ENCODE measurements at places on chromosomes 1 and 21. TPM values are rescaled to one million over a fixed set of nuclear protein-coding genes. Genes with fewer than 3 reads are reported as not detected.

DNA sequence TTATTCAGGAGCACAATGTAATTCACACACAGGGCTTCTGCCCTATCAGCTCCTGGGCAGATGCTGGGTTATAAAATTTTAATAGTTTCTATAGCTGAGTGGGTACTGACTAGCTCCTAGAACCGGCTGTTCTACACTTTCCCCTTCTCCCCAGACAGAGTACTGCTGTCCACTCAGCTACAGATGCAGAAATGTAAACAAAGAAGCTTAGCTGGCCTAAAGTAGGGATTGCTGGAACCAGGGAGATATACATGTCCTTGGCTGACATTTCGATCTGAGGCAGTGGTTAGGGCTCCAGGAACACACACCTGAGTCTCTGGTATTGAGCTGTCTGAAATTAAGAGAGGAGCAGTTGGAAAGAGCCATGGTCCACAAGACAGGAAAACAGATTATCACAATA, 211.5 kb upstream of the USP24 start:
- no peak for DNase-seq

DNA sequence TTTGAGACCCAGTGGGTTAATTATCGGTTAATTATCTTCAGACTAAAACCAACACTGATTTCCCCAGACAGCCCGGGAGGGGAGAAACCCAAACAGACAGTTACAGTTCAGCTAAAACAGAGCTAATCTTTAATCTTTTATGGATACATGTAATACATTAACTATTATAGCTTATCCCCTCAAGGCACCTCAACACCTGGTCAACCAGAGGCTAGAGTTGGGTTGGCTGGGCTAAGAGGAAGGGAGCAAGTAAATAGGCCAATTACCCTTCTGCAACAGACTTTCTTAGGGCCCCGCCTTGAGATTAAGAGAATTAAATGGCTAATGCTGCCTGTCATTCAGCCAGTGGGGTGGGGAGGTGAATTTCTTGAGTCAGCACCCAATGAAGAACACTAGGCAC, 6.6 kb upstream of the MED18 start:
- DNase-seq, result no peak

DNA sequence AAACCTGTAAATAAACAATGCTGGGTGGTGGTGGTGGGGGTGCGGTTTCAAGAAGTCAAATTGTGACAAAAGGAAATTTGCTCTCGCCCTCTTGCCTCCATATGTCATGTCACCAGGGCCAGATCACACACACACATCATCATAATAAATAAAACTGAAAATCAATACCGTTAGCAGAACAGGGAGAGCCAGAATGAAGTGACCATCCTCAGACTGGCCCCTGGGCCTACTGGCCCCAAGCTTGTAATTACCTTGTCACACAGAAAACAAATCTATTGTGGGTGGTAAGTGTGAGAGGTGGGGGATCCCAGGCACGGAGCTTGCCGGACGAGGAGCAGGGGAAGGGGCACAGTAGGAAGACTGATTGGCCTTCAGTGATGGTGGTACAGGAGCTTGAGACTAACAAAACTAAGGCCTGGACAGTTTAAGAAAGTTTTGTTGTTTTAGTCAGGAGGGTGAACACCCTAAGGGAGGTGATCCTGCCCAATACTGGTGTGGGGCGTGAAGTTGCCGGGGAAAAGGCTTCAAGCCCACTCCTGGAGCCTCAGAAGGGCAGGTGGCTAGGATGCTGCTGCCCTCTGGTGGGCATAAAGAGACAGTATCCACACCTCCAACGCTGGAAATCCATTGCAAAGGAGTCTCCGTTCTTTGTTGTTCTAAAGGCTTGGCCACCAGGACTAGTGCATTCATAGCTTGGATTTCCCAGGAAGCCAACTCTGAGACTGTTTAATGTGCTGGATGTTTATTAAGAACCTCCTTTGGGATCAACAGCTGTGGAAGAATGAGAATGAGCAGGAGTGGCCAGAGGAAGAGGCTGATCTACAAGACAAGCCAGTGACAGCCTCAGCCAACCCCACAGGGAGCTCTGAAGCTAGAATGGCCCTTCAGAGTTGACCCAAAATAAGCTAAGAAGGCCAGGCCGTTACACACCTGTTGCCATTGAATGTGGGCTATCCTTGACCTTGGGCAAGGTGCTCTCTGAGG, 8.1 kb upstream of the C1orf216 start:
- DNase-seq, result no peak

- no peak for DNase-seq
These were observed 862.8 kb downstream of the KCNT2 start for GRCh38 chr1:195745189-195746010.

DNA sequence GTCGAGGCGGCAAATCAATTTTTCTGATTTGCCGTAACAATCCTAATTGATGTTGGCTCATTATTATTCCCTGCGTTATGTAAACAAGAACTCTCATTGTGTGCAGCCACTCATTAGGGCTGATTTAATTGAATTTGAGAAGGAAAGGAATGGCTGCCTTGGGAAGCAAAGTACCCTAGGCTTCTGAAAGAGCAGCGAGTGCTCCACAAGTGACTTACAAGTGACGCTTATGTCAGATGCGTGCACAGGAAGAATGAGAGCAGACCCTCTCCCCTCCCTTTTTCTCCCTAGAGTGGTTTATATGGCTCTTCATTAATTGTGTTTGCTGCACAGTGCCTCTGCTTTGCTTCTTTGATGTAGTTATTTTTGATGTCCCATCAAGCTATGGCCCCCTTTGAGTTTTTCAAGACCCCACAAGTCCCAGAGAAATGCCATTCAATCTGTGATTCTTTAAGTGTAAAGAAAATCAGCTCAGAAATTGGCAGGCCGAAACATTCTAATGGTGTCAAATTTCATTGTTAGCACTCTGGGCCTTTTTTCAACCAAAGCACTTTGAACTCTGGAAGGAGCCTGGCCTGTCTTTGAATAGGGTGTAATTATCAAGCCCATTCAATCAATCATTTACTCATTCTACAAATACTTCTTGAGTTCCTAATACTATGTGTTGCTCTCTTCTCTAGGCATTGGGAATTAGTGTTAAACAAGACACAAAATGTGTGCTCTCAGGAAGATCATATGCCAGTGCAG, 86.8 kb upstream of the VAV3 start:
- DNase-seq, result no peak

- no peak for DNase-seq
These were observed 1.4 kb downstream of the PLA2G5 start for GRCh38 chr1:20071416-20071815.

DNA sequence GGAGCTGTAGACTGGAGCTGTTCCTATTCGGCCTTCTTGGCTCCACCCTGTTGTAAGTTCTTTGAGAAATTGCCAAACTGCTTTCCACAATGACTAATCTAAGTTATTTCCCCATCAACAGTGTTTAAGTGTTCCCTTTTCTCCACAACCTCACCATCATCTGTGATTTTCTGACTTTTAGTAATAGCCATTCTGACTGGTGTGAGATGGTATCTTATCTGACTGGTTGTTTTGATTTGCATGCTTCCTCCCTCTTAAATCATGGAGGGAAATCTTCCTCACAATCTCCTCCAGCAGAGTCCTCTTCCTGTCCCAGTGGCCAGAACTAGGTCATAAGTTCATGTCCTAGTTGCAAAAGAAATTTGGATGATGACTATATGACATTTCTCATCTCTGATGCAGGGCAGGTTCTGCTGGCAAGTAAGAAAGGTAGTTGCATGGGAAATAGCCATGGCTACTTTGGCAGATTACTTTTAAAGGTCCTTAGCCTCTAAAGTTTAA, 294.0 kb downstream of the LRRC40 start:
- no peak for DNase-seq

GRCh38 chr1:5448486-5448885, 543.7 kb downstream of the NPHP4 start:
- DNase-seq, result no peak

DNA sequence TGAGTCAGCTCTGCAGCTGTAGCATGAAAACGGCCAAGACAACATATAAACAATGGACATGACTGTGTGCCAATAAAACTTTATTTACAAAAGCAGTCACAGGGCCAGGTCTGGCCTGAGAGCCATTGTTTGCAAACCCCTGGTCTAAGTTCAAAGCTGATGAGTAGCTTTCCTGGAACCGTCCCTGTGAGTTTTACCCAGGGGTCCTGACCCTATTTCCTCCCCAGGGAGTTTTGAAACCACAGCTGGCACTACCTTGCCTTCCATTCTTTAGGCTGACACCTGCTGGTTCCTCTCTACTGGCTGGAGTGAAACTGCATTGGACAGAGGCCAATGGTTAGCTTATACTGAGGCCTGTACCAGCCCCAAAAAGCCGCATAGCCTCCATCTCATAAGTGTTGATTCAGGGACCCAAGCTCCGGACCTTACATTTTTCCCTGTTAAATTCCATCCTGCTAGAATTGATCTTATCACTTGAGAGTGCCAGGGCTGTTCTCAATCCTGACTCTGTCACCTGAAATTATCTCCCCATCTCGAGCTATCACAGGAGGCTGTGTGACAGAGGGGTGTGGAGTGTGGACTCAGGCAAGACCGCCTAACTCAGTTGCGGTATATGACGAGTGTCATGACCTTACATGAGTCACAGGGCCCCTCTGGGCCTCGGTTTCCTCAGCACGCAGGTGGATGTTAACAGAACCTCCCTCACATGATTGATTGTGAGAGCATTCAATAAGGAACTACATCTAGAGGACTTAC, 343.6 kb downstream of the NPHP4 start:
- no peak for DNase-seq

- no peak for DNase-seq
These were observed 2.0 kb downstream of the KCNJ15 start for GRCh38 chr21:38258521-38259485.

DNA sequence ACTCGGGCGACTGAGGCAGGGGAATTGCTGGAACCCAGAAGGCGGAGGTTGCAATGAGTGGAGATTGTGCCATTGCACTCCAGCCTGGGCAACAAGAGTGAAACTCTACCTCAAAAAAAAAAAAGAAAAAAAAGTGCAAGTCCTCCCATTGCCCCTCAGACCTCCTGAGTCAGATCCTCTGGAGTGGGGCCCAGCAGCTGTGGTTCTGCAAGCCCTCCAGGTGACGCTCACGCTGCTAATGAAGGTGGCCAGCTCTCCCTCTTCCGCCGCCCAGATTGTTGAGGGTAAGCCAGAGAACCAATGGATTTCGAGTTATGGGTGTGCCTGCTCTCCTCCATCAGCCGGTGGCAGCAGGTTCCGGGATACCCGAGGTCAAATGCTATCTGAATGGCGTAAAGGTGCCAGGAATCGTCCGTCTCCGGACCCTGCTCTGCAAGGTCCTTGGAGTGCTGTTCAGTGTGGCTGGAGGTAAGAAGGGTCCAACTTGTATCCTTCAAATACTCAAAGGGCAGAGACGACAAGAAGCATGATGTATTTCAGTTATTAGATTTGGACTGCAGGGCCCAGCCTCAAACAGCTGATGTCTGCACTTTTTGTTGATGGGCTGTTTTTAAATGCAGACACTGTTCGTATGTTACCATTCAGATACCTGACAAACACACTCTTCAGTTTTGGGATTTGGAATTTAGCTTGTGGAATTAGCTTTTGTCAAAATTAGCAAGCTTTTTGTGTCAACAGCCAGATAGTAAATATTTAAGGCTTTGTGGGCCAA, 17.6 kb downstream of the CLCN6 start:
- DNase-seq, result no peak

The CD5L gene
- 53.9 TPM for total RNA-seq

Data from right lobe of liver (tissue), 6 donors.